Activated naive CD4-positive, alpha-beta T cell treated with Interleukin-2 at 50 U/mL for 16 hours (primary cell): ENCODE measurements at places on chromosomes 1 and 21.
A peak's percentile ranks its signal among the peaks of the same experiment; 100 is the strongest.

GRCh38 chr1:248792342-248792741 lies 33.4 kb downstream of the SH3BP5L start:
- no peak for DNase-seq

- DNase-seq, result no peak
These were observed 96.1 kb downstream of the TEX35 start for GRCh38 chr1:178609015-178609414.

DNA sequence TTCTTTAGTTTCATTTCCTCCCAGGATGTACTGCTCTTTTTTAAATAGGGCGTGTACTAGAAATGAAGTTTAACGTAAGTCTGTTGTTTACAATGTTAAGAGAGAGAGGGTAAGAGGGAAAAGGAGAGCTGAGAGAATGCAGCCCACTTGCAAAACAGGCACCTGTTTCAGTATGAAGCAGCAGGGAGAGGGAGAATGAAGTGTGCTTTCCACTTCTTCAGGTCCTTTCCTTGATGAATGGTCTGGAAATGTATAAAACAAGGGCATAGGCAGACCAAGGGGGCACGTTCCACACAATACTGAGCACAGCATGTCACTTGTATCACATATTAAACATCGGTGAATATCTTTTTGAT lies 2.0 kb downstream of the KCNA3 start:
- DNase-seq, result peak; percentile 22

- DNase-seq, result no peak
These were observed 3.9 kb downstream of the COL18A1 start for GRCh38 chr21:45408801-45409261.

DNA sequence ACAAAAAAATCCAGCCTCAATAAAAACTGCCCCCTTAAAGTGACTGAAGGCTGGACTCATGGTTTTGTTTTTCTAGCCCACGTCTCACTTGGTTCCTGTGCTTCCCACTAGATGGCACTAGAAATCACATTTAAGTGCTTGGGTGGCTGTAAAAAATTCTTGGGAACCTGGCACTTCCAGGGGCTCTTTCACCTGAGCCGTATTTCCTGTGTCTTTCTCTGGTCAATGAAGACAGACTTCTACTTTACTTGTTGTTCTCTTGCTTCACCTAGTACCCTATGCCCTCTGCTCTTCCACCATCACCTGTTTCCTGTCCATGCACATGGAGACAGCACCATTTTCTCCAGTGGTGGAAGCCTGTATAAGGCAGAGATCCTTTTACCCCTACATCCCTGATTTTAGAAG lies 20.0 kb downstream of the METTL13 start:
- DNase-seq, result no peak

DNA sequence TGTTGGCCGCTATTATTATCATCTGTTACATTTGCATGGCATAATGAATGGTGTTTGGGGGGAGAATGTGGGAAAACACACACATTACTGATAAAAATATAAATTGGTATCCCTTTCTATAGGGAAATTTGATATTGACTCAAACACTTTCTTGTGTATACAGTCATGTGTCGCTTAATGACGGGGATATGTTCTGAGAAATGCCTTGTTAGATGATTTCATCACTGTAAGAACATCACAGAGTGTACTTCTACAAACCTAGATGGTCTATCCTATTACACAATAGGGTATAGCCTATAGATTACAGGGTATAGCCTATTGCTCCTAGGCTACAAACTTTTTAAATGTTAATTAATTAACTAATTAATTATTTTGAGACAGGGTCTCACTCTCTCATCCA lies 67.2 kb upstream of the B3GALNT2 start:
- DNase-seq, result no peak

DNA sequence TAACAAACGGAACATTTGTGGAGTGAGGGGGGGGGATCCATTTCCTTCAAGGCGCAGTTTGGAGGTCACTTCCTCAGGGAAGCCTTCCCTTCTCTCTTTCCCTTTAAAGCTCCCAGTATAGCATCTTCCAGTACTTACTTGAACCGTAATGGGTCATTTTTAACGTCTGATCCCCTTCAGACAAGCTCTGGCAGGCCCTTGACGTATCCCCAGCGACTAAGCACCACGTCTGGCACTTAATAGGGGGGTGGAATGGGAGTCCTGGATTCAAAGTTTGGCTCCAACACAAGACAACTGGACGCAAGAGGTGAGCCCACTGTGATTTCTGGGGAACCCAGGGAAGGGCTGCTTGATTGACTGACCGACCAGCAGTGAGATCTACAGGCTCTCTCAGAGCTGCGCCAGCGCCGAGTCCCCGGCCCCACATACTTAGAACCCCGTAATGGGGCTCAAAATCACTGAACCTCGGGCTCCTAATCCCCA lies 441 bp downstream of the YARS1 start:
- DNase-seq, result no peak

DNA sequence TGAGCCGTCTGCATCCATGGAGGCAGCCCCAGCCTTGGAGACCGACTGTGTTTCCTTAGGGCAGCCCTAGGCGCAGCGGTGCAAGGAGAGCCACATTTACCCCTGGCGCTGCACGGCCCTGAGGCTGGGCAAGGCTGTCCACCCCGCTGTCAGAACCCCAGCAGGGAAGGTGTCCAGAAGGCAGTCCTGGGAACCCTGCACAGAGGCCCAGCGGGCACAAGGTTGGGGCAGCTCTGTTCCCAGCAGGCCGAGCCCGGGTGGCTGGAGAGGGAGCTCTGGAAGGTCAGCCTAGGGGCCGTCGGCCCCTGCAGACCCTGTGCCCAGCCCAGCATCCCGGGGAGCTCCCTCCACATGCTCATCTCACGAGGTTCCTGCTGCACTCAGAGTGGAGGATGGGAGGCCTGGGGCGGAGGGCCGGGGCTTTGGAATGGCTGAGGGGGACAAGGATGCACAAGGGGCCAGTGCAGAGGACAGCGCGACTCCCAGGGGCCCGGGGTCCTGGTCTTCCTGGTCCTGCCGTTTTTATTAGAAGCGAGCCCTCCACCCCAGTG lies 19.9 kb upstream of the SAMD11 start:
- DNase-seq, result no peak

DNA sequence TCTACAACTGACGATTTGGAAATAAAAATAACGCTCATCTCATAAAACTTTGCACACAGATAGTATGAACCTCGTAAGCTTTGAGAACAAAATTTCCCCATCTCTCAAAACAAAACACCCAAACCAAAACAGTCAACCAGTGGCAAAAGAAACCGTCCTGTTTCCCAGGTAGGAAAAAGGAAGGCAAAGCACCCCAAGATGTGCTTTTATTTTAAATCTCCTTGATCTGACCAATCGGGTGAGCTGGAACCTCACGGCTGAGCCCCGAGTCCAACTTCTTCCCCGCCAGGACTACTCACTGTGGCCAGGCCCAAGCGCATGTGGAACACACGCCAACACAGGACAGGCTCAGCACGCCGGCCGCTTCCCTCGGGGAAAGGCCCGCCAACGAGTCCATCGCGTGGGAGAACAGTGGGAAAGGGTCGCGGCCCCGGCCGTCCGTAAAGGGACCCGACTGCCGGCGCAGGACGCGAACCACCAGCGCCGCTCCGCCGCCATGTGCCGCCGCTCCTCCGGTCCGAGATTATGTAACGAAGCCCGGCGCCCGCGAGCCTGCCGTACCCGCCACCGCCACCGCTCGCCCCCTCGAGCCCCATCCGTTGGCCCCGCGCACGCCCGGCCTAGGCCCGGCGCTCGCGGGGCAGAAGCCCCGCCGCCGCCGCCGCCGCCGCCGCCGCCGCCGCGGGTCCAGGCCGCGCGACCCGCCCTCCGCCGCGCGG lies 759 bp downstream of the AHCTF1 start:
- peak; percentile 61 for DNase-seq

GRCh38 chr1:179137617-179138255 lies 55.9 kb downstream of the TOR3A start:
- DNase-seq, result no peak

DNA sequence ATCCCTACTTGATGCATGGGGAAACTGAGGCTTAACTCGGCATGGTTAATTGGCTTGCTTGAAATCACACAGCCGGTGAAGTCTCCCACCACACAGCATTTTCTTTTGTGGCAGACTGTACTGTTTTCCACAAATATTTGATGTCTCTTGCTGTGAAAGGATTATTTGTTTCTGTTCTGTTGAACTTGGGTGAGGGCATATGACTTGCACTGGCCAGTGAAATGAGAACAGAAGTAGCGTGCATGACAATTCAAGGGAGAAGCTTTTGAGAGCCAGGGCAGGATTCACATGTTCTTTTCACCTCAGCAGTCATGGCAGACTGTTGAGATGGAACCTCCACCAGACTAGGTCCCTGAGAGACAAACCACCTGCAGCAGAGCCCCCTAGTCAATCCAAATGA lies 11.7 kb upstream of the AK2 start:
- DNase-seq, result no peak

DNA sequence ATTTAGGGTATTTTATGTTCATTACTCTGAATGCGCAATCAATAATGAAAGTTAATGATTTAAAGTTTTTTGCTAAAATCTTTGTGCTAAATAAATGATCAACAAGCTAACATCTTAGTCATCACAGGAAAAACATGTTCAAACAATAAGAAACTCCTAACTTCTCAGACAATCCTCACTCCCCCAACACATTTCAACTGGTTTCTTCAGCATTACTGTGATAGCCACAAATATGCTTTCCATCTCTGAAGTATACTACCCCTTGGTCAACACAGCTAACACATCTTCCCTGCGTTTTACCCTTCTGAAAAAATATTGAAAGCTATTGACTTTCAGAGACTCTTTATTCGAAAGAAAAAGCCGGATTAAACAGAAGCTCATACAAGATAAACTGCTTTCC lies 85.8 kb downstream of the ZNF644 start:
- DNase-seq, result no peak

DNA sequence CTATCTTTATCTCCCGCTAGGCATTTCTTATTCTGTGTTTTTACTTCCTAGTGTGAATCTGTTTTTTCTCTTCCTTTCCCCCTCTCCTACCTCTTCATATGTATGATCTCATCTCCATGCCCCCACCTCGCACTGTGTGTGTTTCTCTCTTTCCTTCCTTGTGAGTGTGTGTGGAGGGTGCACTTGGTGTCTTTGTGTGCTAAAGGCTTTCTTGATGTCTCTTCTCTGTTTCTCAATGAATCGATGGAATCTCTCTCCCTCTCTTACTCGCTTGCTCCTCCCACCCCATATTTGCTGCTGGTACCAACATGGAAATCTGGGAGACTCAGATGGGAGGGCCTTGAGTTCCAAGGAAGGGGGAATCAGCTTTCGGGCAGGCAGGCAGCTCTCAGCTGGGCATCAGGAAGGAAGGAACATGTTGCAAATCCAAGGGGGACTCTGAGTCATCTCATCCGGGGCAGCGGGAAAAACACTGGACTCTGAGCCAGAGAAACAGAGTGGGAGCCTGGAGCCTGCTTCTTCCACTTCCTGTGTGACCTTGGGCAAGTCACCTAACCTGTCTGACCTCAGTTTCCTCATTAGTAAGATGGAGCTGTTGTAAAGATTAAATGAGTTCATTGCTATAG lies 147.5 kb downstream of the PTPRU start:
- DNase-seq, result no peak

- DNase-seq, result no peak
These were observed 3.9 kb upstream of the ATP1B1 start for GRCh38 chr1:169102567-169102966.

GRCh38 chr1:151494741-151495281 lies 16.4 kb upstream of the CGN start:
- DNase-seq, result no peak

- DNase-seq, result peak; percentile 19
These were observed 776 bp downstream of the KDM1A start for GRCh38 chr1:23019863-23020625.

DNA sequence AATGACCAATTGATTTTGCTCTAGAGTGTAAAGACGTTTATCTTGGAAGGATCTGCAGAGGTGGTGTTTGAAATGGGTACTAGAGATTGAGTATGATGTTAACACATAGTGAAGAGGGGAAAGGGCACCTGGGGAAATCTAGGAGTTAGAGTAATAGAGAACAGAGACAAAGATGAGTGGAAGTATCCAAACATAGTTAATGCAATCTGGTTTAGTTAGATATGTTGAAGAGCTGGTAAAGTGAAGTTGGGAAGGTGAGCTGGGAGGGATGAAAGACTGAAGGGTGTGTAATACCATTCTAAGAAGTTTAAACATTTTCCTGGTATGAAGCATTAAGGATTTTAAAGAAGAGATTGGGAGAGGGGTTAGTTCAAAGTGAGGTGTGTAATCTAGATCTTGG lies 11.0 kb downstream of the XPR1 start:
- DNase-seq, result no peak

DNA sequence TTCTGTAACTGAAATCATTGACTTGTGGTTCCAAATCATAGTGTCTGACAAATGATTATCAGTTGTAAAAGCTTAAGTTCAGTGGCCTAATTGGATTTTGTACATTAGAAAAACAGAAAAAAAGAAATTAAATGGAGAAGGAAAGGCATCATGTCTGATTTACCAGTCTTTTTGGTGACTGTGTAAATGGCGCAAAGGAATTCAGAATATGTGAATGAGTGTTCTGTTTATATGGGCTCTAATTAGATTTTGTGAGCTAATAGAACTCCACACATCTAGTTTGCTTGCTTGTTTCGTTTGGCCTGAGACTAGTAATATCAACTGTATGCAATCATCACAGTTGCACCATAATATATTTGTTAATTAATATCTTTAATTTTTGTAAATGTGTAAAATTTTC lies 151.7 kb downstream of the PLA2G4A start:
- DNase-seq, result no peak

DNA sequence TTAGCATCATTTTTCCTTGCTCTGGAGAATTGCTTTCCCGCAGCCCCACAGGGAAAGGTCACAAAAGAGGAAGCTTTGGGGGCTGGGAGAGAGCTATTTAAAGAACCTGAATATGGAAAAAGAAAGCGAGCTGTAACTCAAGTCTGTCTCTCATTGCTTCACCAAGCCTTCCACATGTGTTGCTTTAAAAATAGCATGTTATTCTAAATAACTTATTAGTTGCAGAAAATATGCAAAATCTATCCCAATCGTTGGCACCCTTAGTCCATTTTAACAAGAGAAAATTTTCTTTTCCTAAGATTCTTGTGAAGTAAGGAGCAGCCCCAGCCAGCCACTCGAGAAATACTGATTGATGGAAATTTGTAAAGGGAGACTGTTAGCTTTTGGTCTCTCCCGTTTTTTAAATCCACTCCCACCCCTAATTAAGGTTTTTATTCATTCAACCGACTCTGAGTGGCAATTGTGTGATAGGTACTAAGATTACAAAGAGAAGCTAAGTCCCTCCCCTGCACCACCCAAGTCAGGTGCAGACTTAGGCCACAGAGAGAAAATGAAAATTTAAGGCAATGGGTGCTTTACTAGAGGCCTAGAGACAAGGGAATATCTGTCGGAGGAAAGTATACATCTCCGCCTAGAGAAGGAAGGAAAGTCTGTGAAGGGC lies 802 bp downstream of the CYP4X1 start:
- DNase-seq, result no peak
